Activated CD4-positive, alpha-beta T cell treated with anti-CD3 and anti-CD28 coated beads, Interleukin-2, amount 50 U/mL, for 1 hour (primary cell): ENCODE measurements at places on chromosomes 4 and X.

DNA sequence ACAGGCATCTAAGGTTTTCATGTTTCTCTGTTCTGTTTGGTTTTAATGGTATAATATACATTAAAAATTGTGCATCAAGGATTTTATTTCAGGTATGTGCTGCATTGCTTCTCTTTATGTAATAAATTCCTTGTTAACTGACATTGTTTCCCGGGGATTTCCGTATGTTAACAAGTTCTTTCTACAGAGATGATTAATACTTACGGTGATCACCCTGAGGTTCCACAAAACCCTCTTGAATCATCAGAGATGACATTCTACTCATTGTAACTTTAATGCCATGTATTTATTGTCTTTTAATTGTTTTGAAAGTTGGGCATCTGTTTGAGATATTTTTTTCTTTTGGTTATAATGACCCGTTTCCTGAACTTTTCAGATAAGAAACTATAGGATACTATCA lies 37.5 kb downstream of the ARHGAP10 start:
- DNase-seq, result no peak

- no peak for DNase-seq
Observed at GRCh38 chr4:139834981-139835391, 169.4 kb downstream of the MGST2 start.

DNA sequence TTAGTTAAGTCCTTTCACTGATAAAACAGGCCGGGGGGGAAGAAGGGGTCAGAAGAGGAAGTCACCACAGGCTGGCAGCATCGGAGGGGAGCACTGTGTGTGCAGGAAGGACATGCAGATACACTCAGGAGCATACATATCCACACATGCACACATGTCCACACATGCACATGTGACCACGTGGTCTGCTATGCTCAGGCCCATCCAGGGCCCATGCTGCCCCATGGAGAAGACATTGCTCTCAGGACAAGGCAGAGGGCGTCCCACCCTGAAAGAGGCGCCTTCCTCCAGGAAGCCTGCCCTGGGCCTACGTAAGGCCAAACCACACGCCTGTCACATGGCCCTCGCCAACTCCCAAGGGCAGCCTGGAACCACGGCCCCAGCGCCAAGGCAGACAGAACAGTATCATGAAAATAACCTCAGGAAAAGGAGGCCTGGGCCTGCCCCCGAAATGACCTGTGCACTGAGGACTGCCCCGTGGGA lies 15.8 kb downstream of the WDR1 start:
- no peak for DNase-seq

GRCh38 chrX:132188175-132188574 lies 31.1 kb downstream of the RAP2C start:
- DNase-seq, result no peak

GRCh38 chr4:14879683-14880082 lies 122.6 kb upstream of the CPEB2 start:
- DNase-seq, result no peak

GRCh38 chr4:20462426-20463175 lies 210.9 kb downstream of the SLIT2 start:
- DNase-seq, result no peak

DNA sequence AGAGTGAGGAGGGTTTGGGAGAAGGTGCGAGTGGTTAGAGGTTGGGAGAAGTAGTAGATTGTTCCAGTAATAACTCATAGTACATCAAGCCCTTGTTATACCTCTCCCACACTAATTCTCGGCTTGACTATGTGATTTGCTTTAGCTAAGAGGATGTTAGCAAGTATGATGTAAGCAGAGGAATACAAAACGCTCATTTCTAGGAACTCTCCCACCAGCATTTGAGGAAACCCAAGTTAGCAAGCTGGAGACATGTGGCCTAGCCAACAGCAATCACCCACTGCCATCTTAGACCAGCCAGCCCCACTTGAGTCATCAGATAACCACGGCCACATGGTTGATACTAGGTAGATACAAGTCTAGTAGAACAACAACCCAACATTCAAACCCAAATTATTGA lies 14.2 kb downstream of the FTHL17 start:
- DNase-seq, result no peak

- no peak for DNase-seq
Observed at GRCh38 chrX:149471397-149471796, 33.7 kb downstream of the IDS start.

DNA sequence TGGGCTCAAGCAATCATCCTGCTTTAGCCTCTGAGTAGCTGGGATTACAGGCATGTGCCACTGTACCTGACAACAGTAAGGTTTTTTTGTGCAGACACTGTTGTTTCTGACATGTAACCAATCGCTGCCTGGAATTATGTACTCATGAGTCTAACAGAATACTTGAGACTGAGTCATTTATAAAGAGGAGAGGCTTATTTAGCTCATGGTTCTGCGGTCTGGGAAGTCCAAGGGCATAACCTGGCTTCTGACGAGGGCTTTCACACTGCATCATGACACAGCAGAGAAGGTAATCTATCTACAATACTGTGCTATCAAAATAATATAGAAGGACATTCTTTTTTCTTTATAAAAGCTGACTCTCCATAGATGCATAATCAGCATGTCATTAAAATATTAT lies 115.5 kb upstream of the STOX2 start:
- no peak for DNase-seq

GRCh38 chr4:105148356-105148755 lies 1.7 kb downstream of the TET2 start:
- no peak for DNase-seq

DNA sequence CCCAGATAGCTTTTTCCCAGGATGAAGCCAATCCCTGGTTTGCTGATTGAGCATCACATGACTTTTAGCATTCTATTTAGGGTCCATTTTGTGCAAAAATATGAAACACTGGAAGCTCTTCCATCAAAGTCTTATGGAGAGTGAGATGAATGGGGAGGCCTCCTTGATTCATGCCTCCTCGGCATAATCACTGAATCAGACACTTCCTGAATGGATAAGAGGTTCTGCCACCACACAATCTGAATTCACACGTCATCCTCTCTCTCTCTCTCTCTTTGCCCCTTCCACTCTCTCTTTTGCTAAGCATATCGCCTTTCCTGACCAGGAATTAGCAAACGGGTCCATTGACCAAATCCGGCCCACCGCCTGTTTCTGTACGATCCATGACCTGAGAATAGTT lies 68.7 kb downstream of the CRMP1 start:
- no peak for DNase-seq

DNA sequence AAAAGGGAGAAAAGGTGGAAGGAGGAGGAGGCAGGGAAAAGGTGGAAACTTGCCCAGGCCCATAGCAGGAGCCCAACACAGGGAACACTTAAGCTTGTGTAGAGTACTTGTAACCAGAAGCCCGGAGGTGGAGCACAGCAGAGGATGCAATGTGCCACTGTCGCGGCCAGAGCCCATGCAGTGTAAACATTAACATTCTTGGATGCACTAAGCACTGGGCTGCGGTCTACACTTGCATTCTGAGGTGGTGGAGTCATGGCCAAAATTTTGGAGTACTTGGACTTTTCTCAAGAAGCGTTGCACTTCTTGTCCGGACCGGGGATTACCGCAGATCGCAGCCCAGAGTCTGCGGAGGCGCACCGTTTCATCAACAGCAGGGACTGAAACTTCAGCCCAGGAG lies 4.5 kb upstream of the RHOXF1 start:
- no peak for DNase-seq

GRCh38 chr4:86400216-86400615 lies 40.4 kb upstream of the MAPK10 start:
- DNase-seq, result no peak

- DNase-seq, result no peak
Observed at GRCh38 chr4:117783716-117784115, 250.6 kb upstream of the NDST3 start.

GRCh38 chrX:148871422-148872160 lies 371.2 kb downstream of the AFF2 start:
- DNase-seq, result no peak

DNA sequence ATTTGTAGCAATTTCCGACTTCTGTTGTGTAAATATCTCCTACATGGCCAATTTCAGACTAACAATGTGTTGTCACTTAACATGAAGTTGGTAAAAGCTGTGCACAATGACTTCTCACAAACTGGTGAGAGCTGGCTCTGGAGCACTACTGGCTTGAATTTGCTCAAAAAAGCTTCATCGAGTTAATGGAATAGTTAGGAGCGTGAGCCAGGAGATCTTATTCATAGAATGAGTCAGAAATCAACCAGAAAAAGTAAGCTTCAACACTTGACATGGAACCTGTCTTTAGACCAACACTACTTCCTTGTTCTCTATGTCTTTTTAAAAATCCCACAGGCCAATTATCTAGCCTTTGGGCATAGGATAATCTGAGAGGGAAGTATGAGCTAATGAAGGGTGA lies 7.9 kb upstream of the CHRDL1 start:
- DNase-seq, result no peak

DNA sequence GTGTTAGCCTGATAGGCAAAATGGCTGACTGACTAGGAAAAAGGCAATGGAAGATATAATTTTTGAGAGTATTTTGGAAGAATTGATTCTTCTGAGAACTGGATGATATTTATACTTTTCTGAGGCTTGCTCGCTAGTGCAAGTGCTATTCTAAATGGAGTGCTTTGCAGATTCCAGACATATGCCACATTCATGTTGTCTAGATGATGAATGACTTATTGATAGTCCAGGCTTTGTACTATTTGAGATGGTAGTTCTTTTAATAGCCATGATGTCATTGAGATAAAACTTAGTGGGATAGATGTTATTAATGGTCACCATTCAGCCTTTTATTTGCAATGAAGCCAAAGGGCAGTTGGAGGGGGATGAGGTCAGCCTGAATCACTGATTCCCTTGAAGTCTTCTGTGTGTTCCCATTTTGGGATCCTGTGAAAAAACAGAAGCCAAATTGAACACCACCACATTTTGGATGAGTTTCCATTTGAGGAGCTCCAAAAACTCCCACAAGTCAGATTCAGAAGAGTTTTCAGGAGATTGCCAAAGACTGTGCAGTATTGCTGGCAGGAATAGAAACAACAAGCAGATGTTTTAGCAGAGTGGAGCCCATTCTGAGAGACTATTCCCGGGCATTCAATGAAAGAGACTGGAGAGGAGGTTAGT lies 184.1 kb downstream of the IL1RAPL2 start:
- DNase-seq, result no peak

- DNase-seq, result no peak
Observed at GRCh38 chr4:120839334-120839973, 83.1 kb downstream of the PRDM5 start.

DNA sequence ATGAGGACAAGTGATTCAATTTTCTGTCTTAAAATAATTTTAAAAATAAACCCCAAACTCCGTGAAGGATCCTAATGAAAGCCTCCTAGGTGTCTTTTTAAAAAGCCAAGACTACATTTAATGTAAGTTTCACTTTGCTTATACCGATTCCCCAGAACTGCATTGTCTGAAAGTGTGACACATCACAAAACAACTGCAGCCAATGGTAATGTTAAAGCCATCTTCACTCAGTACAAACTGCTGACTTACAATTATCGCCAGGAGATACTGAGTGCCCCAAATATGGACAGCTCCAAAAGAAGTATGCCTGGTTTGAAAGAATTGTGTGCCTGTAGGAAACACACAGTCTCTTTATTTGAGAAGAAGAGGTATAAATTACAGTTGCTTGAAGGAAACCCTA lies 73.7 kb upstream of the SPANXB1 start:
- DNase-seq, result no peak

GRCh38 chr4:25767877-25768725 lies 94.7 kb downstream of the SEL1L3 start:
- no peak for DNase-seq

GRCh38 chr4:95093936-95094929 lies 336.5 kb downstream of the BMPR1B start:
- DNase-seq, result no peak

- DNase-seq, result no peak
Observed at GRCh38 chr4:86615501-86615900, 21.4 kb downstream of the PTPN13 start.

GRCh38 chrX:42832764-42833549 lies 55.0 kb upstream of the PPP1R2C start:
- no peak for DNase-seq

DNA sequence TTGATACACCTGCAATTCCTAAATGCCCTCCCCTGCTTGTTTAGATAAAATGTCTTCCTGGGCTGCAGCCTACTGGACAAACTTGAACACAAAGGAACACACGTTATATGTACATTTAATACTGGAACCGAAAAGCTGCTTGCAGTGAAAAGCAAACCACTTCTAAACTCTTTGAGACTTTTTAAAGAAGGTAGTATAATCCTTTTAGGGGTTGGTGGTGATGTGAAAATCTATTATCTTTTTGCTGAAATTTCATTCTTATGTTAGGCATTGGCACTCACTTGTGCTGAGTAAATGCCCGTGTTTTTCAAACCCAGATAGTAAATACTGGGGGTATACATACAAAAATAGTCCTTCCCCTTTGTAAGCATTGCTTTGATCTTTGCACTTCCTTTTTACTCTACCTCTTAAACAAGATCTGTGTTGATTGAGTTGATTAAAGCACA lies 2.2 kb downstream of the NFKB1 start:
- DNase-seq, result no peak

- DNase-seq, result no peak
Observed at GRCh38 chr4:168711197-168712140, 214.6 kb downstream of the PALLD start.

DNA sequence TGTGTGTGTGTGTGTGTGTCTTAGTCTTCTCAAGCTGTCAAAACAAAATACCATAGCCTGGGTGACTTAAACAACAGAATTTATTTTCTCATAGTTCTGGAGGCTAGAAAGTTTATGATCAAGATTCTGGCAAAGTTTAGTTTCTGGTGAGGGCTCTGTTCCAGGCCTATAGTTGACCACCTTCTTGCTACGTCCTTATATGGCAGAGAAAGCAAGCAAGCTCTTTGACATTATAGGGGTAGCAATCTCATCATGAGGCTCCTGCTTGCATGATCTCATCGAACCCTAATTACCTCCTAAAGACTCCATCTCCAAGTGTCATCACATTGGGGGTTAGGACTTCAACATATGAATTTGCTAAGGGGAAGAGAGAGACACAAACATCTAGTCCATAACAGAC lies 6.9 kb upstream of the AFP start:
- no peak for DNase-seq

DNA sequence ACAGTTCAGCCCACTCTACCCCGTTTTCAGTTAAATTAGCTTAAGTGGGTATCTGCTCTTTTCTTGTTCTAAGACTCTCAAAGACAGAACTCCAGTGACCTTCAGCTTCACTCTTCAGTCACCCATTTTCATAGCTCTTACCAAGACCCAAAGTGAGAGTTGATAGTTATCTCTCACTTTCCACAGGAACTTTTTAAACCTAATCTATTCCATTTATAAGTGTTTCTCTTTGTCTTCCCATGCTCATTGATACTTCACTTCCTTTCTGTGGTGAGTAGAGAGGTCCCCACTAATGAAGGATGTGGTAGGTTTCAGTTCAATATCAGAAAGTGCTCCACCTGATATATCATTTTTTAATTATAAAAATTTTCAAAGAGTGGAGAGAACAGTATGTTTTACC lies 33.4 kb downstream of the COX18 start:
- no peak for DNase-seq

- DNase-seq, result no peak
Observed at GRCh38 chrX:153573984-153574383, 25.0 kb downstream of the CCNQ start.

DNA sequence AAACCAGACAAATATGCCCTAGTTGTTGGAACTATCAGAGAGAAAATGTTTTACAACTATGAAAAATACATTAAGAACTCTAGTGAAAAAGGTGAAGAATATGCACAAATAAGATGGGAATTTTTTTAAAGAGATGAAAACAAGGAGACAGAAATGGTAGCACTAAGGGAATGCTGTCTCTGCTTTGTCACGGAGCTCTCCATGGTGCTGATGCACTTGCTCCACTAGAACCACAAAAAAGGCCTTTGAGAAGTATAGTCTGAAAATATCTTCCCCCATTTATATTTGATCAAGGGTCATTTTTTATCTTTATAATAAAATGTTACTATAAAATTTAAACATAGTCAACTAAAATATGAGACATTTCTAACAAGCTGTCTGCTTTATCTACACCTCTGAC lies 1655.5 kb upstream of the AGA start:
- DNase-seq, result no peak
